ENCODE measurements at places on chromosomes 4 and X.

DNA sequence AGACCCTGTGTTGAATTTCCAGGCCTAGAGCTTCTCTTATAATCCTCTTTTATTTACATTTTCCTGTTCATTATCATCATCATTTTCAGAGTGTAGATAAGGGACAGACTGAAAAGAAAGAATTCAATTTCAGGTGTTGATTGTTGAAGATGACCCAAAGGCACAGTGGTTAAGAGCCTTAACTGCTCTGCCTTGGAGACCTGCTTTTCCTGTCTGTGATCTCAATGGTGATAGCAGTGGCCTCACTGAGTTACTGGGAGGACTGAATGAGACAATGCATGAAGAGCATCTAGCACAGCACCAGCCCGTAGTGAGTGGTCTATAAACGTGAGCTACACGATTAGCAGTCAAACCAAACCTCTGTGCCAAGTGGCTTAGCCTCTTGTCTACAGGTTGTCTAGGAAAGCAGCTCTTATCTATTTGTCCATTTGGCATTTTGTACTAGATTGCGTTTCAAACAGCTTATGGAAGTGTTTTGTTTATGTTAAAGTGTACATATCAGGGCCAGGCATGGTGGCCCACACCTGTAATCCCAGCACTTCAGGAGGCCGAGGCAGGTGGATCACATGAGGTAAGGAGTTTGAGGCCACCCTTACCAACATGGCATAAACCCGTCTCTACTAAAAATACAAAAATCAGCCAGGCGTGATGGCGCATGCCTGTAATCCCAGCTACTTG lies 41.5 kb downstream of the SETD7 start:
- DNase-seq: no peak

DNA sequence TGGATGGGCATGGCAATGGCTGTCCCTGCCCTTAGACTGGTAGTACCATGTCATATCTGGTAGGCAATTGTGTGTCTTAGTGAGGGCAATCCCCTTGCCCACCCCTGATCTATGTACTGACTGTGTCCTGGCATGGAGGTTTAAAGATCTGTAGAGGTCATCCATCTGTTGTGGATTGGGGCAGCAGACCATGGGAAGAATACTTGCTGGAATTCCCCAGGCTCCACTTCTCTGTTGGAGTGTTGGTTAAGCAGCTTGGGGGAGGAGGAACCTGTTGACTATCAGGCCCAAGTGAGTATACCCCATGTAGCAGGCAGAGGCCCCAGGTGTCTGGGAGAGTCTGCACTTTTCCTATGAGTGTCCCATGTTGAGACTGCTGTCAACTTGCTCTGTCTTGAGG lies 246.7 kb upstream of the DIPK2B start:
- no peak for DNase-seq

DNA sequence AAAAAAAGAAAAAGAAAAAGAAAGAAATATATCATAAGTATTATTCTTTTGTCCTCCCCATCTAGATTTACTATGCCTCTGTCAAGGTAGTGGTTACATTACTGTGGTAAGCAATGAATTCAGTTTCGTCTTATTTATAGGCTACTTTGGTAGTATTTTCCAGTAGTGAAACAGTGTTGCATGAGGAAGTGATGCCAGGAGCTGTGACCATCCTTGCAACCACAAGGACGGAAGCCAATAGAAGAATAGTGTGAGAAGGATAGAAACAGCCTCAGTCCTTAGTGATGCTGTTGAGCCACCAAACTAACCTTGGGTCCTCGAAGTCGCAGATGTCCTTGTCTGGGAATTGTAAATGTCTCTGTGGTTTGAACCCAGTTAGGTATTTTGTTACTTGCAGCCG lies 328.5 kb downstream of the PPP3CA start:
- no peak for DNase-seq

GRCh38 chr4:83605744-83606172 lies 69.8 kb downstream of the GPAT3 start:
- DNase-seq: no peak

DNA sequence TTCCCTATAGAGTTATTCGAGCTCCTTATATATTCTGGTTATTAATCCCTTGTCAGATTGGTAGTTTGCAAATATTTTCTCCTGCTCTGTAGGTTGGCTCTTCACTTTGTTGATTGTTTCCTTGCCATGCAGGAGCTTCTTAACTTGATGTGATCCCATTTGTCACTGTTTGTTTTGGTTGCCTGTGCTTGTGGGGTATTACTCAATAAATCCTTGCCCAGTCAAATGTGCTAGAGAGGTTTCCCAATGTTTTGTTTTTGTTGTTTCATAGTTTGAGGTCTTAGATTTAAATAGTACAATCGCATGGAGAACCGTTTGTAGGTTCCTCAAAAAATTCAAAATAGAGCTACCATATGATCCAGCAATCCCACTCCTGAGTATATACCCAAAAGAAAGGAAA lies 2.3 kb upstream of the SYTL5 start:
- no peak for DNase-seq

- DNase-seq: no peak
Observed at GRCh38 chr4:53281438-53281837, 84.4 kb downstream of the SCFD2 start.

Data from liver (tissue), 10 donors.